Thymus (tissue), 14 donors: ENCODE measurements at places on chromosomes 7 and 10. TPM values are rescaled to one million over a fixed set of nuclear protein-coding genes. Genes with fewer than 3 reads are reported as not detected.

The HOXA5 gene
- 0.24 TPM for total RNA-seq

The PKD2L1 gene
- 0.19 TPM for total RNA-seq

The PNLIP gene
- total RNA-seq: 0.09 TPM

The SUN3 gene
- total RNA-seq: 1.1 TPM

The REEP3 gene
- total RNA-seq: 11.9 TPM

The EPHA1 gene
- 34.3 TPM for total RNA-seq

The MPP7 gene
- 2.8 TPM for total RNA-seq

The INHBA gene
- total RNA-seq: 0.14 TPM

The CTNNA3 gene
- 0.28 TPM for total RNA-seq

The GHRHR gene
- total RNA-seq: 0.42 TPM
